Renal cortical epithelial cell (primary cell): ENCODE measurements at places on chromosomes 6 and 20. TPM values are rescaled to one million over a fixed set of nuclear protein-coding genes. Genes with fewer than 3 reads are reported as not detected.

Gene UBD
- total RNA-seq, result 3.8 and 39.4 TPM in 2 replicates

Gene BPIFB2
- total RNA-seq, result not detected in 2 replicates

DNA sequence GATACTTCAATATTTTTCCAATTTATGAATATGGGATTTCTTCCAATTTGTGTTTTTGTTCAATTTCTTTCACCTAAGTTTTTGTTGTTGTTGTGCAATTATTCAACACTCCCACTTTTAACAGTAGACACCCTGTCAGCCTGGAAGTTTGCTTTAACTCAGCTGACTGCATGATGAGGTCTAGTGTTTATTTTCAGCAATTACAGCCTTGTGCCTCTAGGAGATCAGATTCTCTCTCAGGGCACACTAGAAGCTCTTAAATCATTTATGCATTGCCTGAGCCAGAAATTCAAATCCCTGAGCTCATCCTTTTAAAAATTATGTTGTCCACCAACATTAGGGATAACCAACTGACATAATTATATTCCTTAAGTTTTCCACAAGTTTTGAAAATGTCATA, 85.7 kb downstream of the MRAP2 start:
- no peak for DNase-seq

- peak; percentile 6 for DNase-seq
These were observed 443.9 kb downstream of the CDKAL1 start for GRCh38 chr6:20978151-20978614.

Gene RNGTT
- total RNA-seq, result 25.2 and 27.1 TPM in 2 replicates
